Bronchial epithelial cell (primary cell): ENCODE measurements at places on chromosomes 4 and X. TPM values are rescaled to one million over a fixed set of nuclear protein-coding genes. Genes with fewer than 3 reads are reported as not detected.
A peak's percentile ranks its signal among the peaks of the same experiment; 100 is the strongest.

- no peak for DNase-seq
Observed at GRCh38 chr4:189838821-189839497, 101.7 kb upstream of the FRG1 start.

GRCh38 chr4:16039139-16039538, 44.7 kb downstream of the PROM1 start:
- DNase-seq, result no peak

- DNase-seq, result no peak
Observed at GRCh38 chr4:113537203-113537602, 224.3 kb downstream of the CAMK2D start.

- DNase-seq, result no peak
Observed at GRCh38 chr4:52873861-52874343, 11.8 kb downstream of the RASL11B start.

- no peak for DNase-seq
Observed at GRCh38 chrX:367866-368265, 18.8 kb downstream of the PPP2R3B start.

DNA sequence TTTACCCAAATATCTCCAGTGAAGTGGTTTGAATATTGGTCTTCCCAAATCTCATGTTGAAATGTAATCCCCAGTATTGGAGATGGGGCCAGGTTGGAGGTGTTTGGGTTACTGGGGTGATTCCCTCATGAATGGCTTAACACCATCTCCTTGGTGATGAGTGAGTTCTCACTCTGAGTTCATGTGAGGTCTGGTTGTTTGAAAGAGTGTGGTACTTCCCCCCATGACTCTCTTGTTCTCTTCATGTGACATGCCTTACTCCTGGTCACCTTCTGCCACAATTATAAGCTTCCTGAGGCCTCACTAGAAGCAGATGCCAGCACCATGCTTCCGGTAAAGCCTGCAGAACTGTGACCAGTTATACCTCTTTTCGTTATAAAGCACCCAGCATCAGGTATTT, 32.9 kb upstream of the OTUD4 start:
- DNase-seq, result no peak

DNA sequence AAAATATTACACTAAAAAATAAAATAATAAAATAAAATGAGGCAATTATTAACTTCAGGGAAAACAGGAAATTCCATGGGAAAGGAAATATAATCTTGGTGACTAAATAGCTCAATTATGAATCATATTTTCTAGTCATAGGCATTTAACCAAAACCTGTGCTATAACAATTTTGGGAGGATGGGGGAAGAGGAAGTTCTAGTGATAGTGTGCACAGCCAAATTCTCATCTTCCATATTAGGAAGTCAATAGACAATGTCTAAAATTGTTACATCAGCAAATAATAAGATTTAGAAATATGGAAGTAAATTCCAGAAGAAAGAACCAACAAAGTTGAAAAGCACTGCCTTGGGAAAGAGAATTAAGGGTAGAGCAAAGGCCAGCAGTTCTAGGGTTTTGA, 2.8 kb downstream of the AWAT2 start:
- DNase-seq, result peak; percentile 50

DNA sequence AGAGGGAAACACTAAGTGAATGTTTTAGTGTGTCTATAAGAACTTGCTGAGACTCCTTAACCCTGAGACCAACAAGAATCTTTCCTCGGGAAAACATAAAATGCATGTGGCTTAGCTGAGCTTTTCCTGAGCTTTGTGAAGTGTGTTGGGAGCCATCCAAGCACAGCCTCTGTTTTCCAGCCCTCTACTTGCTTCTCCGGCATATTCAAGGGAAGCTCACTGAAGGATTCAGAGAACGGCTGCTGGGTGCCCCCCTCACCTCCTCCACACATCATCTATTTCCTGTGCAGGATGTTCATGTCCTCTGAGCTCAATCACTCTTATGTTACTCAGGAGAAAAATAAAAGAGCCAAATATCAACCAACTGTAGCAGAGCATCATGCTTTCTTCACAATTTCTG, 492.1 kb downstream of the IL15 start:
- no peak for DNase-seq

GRCh38 chr4:173280998-173281397, 53.2 kb downstream of the HMGB2 start:
- DNase-seq, result no peak

The ARHGAP36 gene
- not detected in 2 replicates for total RNA-seq
